Type B pancreatic cell (in vitro differentiated cells): ENCODE measurements at places on chromosomes 11 and 22. TPM values are rescaled to one million over a fixed set of nuclear protein-coding genes. Genes with fewer than 3 reads are reported as not detected.

GPHA2 gene
- total RNA-seq: 0.85 TPM in 1 of 2 replicates, not detected in the other

NNMT gene
- total RNA-seq: 0.64 and 2.8 TPM in 2 replicates

DNA sequence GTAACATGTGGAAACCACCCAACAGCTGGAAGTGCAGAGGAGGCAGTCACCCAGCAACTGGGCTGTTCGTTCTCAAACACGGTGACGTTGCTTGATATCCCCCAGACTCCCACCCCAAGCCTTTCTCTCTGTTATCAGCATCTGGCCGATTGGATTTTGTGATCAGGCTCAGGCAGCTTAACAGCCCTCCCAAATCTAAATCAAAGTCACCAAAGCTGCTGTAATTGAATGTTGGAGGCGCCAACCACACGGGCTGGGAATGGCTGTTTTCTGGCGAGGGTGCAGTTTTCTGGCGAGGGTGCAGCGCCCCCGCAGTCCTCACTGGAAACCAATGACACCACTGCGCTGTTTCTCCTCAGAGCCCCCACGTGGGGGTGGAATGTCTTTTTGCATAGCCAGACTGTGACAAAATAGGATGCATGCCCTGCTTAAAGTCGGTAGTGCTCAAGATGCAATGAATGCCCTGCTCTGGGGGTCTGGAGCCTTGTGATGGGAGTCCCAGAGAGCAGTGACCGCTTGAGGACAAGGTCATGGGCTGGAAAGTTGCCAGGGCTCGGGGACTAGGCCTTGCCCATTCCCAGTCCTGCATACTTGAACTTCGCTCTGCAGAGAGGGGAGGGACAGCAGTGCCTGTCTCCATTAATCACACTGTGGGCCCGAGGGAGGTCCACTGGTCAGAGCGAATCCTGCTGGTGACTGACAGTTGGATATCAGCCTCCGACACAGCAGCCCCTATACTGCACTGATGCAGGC lies 105.3 kb downstream of the MORC2 start:
- DNase-seq: peak; percentile 58
- no peak overlapping the region for H3K4me3 ChIP-seq
- peaks cover 4% of the 10 kb centered on the region for H3K4me1 ChIP-seq
- H3K36me3 ChIP-seq: no peaks in the 10 kb centered on the region

- H3K36me3 ChIP-seq: peaks cover 3% of the 10 kb centered on the region
- H3K27me3 ChIP-seq: no peaks in the 10 kb centered on the region
- no peak for DNase-seq
- H3K4me3 ChIP-seq: no peak overlapping the region
- H3K4me1 ChIP-seq: no peaks in the 10 kb centered on the region
Observed at GRCh38 chr11:882596-882995, 28.0 kb downstream of the CHID1 start.

GRCh38 chr11:63939397-63939891 lies 642 bp downstream of the NAA40 start:
- peaks cover 27% of the 10 kb centered on the region for H3K4me1 ChIP-seq
- no peaks in the 10 kb centered on the region for H3K36me3 ChIP-seq
- peak overlapping the region; percentile 92 for H3K27ac ChIP-seq
- peak overlapping the region; percentile 91 for H3K4me3 ChIP-seq

DNA sequence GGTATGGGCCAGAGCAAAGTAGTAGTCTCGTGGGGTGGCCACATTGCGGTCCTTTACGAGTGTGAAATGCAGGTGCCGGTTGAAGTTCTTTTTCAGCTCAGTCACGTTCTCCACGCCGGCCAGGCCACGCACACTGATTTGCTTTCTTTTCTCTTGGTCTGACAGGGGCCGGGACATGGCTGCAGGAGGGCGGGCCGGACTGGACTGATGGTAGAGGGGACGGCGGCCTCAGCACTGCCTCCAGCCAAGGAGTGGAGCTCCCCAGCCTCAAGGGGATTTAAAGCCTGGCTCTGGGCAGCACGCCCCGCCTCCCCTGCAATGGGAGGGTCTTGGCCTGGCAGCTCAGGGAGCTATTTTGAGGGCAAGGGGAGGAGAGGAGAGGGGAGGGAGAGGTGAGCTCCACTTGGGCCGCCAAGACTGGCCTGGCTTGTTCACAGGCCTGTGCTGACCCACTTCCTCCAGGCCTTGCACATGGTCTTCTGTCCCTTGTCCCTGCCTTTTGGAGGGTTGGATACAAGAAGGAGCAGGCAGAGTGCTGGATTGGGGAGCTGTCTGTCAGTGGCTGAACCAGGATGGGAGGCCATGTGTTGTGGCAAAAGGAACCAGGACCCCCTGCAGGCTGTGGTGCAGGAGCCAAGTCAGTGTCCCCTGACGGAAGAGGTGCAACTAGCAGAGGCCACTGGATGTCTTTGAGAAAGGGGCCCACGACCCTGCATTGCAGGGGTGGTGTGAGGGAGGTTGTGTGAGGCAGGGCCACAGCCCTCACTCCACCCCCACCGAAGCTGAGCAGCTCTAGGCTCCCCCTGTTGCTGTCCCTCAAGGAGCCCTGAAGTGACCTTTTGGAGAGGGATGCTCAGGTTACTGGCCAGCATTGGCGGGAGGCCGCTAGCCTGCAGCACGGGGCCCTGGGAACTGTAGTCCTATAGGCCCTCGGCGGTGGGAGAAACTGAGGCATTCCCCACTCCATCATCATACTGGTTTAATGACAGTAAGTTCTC lies at the start of gene PYGM:
PYGM (minus strand) TSS at position 253 of the 998 bp plus-strand sequence; CDS start at position 177, 76 bp downstream.
- DNase-seq: no peak
- H3K27ac ChIP-seq: peak within 1 kb of the TSS; percentile 87
- no peaks in the 10 kb centered on the region for H3K27me3 ChIP-seq
- H3K4me1 ChIP-seq: peaks cover 46% of the 10 kb centered on the region
- H3K4me3 ChIP-seq: peak within 1 kb of the TSS; percentile 83
- H3K36me3 ChIP-seq: peaks cover 15% of the 10 kb centered on the region

GRCh38 chr11:18270102-18270501 lies 4.0 kb downstream of the SAA1 start:
- H3K27me3 ChIP-seq: peaks cover 4% of the 10 kb centered on the region
- no peaks in the 10 kb centered on the region for H3K4me1 ChIP-seq
- H3K27ac ChIP-seq: no peak overlapping the region
- H3K36me3 ChIP-seq: peaks cover 8% of the 10 kb centered on the region

DNA sequence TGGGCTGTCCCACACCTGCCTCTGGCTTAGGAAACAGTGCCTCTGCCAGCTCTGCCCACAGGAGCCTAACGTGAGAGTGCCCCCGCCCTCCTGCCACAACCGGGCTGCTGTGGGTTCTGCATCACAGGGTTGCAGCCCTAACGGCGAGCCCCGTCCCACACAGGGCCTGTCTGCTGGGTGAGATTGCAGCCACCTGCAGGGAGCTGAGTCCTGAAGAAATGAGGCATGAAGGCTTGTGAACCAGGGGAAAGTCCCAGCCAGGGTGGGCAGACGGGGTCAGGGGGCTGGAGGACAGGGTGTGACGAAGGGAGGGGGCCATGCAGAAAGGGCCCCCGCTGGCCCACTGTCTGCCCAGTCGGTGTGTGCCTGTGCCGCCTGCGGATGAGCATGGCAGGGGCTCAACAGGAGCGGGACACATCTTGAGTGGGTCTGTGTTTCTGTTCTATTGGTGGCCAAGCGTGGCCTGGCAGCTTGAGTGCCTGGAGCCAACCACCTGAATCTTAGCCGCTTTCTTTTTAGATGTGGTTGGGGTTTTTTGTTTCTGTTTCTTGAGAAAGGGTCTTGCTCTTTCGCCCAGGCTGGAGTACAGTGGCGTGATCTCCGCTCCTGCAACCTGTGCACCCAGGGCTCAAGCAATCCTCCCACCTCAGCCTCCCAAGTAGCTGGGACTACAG lies 38.9 kb downstream of the CTTN start:
- peaks cover 16% of the 10 kb centered on the region for H3K36me3 ChIP-seq
- no peak overlapping the region for H3K4me3 ChIP-seq
- no peak for DNase-seq
- no peak overlapping the region for H3K27ac ChIP-seq
- no peaks in the 10 kb centered on the region for H3K4me1 ChIP-seq

- H3K4me1 ChIP-seq: peaks cover 44% of the 10 kb centered on the region
- H3K27me3 ChIP-seq: peaks cover 10% of the 10 kb centered on the region
- H3K4me3 ChIP-seq: no peak overlapping the region
- no peaks in the 10 kb centered on the region for H3K36me3 ChIP-seq
Observed at GRCh38 chr11:123214396-123214795, 19.3 kb upstream of the CLMP start.

- peaks cover 6% of the 10 kb centered on the region for H3K4me1 ChIP-seq
- no peak overlapping the region for H3K27ac ChIP-seq
- no peaks in the 10 kb centered on the region for H3K27me3 ChIP-seq
- H3K36me3 ChIP-seq: peaks cover 19% of the 10 kb centered on the region
Observed at GRCh38 chr22:40425082-40425481, 54.7 kb downstream of the SGSM3 start.

DNA sequence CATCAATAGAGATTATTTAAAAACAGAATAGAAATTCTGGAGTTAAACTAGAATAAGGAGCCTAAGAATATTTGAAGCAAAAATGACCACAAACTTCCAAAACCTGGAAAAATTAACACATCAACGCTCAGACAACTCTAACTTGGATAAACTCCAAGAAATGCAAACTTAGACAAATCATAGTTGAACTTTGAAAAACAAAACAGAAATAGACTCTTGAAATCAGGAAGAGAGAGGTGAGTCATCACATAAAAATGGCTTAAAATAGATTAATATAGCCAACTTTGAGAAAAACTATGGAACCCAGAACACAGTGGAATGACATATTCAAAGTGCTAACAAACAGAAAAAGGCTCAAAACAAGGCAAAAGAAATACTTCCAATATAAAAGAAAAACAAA lies 974.2 kb downstream of the JRKL start:
- no peaks in the 10 kb centered on the region for H3K4me1 ChIP-seq
- no peaks in the 10 kb centered on the region for H3K36me3 ChIP-seq
- peaks cover 6% of the 10 kb centered on the region for H3K27me3 ChIP-seq
- no peak overlapping the region for H3K27ac ChIP-seq
- DNase-seq: no peak
- H3K4me3 ChIP-seq: no peak overlapping the region

DNA sequence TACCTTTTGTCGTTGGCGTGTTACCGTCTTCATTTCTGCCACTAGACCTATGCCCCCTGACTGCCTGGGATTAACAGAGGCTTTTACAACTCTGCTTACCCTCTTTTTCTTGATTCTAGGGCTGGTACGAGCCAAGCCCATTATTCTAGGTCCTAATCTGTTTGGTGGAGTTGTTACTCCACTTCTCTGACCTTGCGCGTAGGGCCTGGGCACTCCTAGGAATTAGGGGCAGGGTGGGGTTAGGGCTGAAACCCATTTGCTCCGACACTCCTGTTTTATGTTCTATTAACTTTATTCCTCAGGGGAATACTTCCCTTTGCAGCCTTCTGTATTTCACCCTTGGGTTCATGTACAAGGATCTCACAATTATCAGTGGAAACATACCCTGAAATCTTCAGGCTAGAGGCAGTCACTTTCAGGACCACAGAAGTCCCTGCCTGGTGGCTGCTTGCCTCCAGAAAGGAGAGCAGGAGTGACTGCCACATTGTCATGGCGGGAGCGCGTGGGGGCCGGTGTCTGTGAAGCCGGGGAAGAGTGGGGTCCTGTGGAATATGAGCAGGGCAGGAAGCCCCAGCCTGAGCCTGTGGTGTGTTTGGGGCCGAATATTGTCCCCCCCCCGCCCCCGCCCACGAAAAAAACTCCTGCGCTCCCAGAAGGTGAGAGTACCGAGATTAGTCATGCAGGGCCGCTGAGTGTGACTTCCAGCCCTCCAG lies 731 bp upstream of the SLC37A2 start:
- no peak for DNase-seq
- H3K27me3 ChIP-seq: peaks cover 69% of the 10 kb centered on the region
- no peaks in the 10 kb centered on the region for H3K36me3 ChIP-seq

GRCh38 chr11:65562020-65562419 lies 3.9 kb upstream of the LTBP3 start:
- H3K4me1 ChIP-seq: peaks cover 19% of the 10 kb centered on the region
- no peak overlapping the region for H3K27ac ChIP-seq
- H3K4me3 ChIP-seq: peak overlapping the region; percentile 11
- no peak for DNase-seq

GRCh38 chr11:47248304-47248663 lies 330 bp downstream of the ACP2 start:
- H3K4me1 ChIP-seq: peaks cover 14% of the 10 kb centered on the region
- DNase-seq: no peak
- H3K27me3 ChIP-seq: no peaks in the 10 kb centered on the region
